ENCODE measurements at places on chromosomes 7 and 10.

DNA sequence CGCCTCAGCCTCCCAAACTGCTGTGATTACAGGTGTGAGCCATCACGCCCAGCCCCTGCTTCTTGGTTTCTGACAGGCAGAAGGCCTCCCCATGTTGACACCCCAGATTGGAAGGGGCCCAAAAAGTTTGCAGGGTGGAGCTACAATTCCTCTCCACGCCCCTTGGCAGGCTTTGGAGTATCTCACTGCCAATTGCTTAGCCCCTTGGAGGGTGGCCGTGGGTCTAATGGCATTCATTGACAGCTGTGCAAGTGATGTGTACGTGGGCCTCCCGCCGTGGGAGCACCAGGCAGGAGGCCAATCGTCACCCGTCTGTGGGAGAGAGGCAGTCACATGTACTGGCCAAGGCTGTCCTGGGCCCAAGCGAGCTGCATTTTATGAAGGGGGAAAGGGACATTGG, 73.7 kb upstream of the PPIF start:
- DNase-seq = no peak

DNA sequence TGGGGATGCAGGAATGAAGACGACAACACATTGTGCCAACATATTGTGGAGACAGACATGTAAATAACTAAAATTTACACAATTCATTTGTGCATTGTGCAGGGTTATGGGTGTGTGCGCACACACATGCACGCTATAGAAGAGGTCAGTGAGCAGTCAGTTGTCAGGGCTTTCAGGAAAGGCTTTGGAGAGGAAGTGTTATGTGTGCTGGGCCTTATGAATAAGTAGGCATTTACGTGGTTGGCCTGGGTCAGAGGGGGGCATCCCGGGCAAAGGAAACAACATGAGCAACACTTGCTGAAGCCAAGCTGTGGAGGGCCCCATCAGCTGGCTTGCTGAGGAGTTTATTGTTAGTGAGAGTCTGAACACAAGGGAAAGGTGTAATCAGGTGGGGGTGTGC, 4.1 kb downstream of the PRXL2A start:
- DNase-seq = no peak

DNA sequence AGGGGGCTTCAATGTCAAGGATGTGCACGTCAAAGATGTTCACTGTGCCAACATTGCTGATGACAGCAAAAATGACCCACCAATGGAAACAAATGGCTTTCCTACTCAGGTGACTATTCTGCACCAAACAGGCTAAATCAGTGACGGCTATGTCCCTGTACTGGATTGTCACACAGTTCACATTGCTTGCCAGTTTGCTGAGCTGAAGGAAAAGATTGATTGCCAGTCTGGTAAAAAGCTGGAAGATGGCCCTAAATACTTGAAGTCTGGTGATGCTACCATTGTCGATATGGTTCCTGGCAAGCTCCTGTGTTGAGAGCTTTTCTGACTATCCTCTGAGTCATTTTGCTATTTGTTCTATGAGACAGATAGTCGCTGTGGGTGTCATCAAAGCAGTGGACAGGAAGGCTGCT, 202.2 kb upstream of the ETV1 start:
- peak; percentile 31 for DNase-seq

DNA sequence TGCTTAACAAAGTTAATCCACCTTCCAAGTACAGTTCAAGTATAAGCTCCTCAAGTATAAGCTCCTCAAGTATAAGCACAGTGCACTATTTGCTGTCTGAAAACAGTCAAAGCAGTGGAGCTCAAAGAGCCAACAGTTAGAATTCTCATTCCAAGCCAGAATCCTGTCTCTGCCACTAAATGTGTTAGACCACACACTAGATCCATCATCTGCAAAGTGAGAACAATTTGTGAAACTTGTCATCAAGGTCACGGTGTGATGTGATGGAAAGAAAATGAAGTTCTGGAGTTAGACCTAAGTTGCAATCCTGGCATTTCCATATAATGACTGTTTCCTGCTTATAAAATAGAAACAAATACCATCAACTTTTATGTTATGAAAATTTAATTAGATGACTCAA, 602.5 kb downstream of the TNS3 start:
- DNase-seq = peak; percentile 66

DNA sequence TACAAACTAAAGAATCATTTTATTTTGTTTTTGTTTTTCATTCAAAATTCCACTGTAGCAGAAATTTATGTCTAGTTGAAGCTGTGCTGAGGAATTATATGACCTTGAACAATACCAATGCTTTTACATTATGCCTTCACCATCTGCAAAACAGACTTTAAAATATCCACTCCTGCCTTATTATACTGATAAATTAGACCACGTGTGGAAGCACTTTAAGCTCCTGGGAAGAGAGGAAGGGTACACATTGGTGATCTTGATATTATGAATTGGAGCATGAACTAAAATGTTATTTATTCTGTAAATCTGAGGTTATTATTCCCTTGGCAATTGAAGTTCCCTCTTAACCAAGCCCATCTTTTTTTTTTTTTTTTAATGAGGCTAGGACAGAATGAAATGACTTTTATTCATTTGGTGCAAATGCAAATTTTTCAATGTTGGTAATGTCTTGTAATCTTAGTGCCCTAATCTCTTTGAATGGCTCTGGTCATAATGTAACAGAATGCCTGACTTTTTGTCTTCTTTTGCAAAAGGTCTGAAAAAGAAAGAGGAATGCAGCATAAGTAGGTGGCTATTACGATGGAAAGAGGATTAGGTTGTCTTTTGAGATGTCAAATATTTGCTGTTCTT, 139.9 kb upstream of the COBL start:
- no peak for DNase-seq

- peak; percentile 2 for DNase-seq
These were observed 23.0 kb downstream of the ASB15 start for GRCh38 chr7:123624527-123625183.

Measured in fibroblast of skin of abdomen (primary cell).